ENCODE measurements at places on chromosomes 12 and 14.

DNA sequence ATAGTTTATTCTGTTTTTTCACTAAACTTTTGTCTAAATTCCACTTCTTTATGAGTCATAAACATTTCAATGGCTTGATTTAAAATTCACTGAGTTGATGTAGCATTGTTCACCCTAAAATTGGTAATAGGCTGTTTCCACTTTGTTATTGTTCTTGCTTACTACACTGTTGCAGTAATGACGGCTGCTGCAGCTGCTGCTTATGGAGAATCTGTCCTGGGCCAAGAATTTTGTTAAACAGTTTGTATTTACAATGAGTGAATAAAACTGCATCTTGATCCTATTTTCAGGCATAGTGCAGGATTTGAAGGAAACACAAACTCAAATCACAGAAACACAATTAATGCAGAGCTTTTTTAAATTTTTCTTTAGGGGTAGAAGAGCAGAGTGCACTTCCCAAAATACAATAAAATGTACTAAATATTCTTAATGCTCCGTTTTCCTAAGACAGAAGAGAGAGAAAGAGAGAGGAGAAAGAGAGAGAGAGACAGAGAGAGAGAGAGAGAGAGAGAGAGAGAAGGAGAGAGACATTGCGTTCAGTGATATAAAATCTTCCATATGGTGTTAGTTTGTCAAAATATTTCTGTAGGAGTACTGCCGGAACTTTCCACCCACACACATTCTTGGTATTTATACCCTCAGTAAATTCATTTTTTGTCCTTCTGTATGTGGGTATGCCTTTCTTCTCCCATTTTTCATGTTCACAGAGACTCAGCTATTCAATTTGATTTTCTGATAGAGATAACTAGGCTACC lies 266.4 kb downstream of the LRFN5 start:
- no peak for DNase-seq
- H3K36me3 ChIP-seq: no peaks in the 10 kb centered on the region
- H3K27ac ChIP-seq: no peak overlapping the region
- H3K27me3 ChIP-seq: no peaks in the 10 kb centered on the region

DNA sequence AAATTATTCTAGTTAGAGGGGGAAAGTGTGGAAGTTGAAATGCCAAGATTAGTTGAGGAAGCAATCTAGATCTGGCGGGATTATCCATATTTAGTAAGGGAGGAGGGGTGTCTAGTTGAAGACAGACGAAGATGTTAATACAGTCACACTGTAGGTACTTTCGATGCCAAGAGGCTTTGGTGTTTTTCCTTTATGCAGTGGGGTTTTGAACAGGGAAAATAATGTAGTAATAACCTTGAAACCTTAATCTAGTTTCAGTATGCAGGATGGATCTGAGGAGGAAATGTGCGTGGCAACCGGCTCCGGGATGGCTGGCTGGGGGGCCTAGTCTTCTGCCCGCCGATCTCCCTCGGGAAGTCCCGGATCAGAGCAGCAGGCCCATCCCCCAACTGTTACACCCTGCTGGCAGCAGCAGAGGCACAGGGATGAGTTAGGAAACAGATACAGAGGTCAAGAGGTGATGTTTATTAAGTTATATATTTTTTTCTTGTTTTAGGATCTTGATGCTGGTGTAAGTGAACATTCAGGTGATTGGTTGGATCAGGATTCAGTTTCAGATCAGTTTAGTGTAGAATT lies 27.4 kb downstream of the MDM2 start:
- H3K36me3 ChIP-seq: peaks cover 28% of the 10 kb centered on the region
- H3K4me3 ChIP-seq: no peak overlapping the region
- peak; percentile 73 for DNase-seq
- no peaks in the 10 kb centered on the region for H3K4me1 ChIP-seq

GRCh38 chr12:70248876-70249275 lies 5.6 kb downstream of the CNOT2 start:
- no peak overlapping the region for H3K27ac ChIP-seq
- no peak for DNase-seq
- peaks cover 18% of the 10 kb centered on the region for H3K4me1 ChIP-seq
- no peaks in the 10 kb centered on the region for H3K27me3 ChIP-seq

- no peaks in the 10 kb centered on the region for H3K27me3 ChIP-seq
- H3K27ac ChIP-seq: no peak overlapping the region
- no peaks in the 10 kb centered on the region for H3K4me1 ChIP-seq
- H3K4me3 ChIP-seq: no peak overlapping the region
These were observed 24.8 kb downstream of the BICDL1 start for GRCh38 chr12:120013659-120014380.

DNA sequence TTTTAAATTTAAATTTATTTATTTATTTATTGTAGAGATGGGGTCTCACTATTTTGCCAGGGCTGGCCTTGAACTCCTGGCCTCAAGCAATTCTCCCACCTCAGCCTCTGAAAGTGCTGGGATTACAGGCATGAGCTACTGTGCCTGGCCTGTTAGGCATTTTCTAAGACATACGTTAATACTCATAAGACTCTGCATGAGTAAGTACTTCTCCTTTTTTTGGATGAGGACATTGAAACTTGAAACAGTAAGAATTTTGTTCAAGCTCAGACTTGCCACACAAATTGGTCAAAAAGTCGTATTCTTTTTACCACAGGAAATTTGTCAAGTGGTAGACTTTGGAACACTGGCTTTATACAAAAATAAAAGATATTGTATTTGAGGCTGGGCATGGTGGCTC lies 187.4 kb upstream of the RASSF8 start:
- H3K36me3 ChIP-seq: no peaks in the 10 kb centered on the region
- H3K27ac ChIP-seq: no peak overlapping the region
- H3K27me3 ChIP-seq: no peaks in the 10 kb centered on the region
- no peak for DNase-seq

DNA sequence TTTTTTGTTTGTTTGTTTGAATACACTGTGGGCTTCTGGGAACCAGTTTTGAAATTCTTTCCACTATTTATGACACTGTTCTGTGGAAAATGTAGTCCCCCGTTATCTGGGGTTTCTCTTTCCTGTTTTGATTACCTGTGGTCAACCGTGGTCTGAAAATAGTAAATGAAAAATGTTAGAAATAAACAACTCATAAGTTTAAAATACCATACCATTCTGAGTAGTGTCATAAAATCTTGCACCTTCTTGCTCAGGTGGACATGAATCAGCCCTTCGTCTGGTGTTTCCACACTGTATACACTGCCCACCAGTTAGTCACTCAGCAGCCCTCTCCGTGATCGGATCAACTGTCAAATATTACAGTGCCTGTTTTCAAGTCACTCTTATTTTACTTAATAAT lies 5.1 kb upstream of the PAPOLA start:
- no peak for DNase-seq
- H3K27ac ChIP-seq: no peak overlapping the region
- no peaks in the 10 kb centered on the region for H3K36me3 ChIP-seq
- H3K27me3 ChIP-seq: no peaks in the 10 kb centered on the region
- no peak overlapping the region for H3K4me3 ChIP-seq
- H3K4me1 ChIP-seq: no peaks in the 10 kb centered on the region

DNA sequence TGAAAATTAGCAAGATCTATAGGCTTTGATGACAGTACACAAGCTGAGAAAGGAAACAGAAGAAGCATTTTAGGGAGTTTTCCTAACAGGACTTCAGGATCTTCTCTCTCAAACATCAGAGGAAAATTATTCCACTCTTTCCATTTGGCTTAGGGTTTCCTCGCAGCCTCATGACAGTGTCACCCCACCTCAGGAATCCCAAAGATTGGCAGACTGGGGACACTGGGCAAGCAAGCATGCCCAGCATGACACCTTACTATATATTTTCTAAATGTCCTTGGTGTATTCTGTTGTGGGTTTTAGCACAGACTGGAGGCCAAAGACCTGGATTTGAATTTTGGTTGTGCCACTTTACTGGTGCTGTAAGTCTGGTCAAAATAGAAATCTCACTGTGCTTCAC lies 482.4 kb upstream of the SOX5 start:
- no peak for DNase-seq
- no peak overlapping the region for H3K4me3 ChIP-seq
- H3K36me3 ChIP-seq: no peaks in the 10 kb centered on the region
- H3K27ac ChIP-seq: no peak overlapping the region
- no peaks in the 10 kb centered on the region for H3K4me1 ChIP-seq

DNA sequence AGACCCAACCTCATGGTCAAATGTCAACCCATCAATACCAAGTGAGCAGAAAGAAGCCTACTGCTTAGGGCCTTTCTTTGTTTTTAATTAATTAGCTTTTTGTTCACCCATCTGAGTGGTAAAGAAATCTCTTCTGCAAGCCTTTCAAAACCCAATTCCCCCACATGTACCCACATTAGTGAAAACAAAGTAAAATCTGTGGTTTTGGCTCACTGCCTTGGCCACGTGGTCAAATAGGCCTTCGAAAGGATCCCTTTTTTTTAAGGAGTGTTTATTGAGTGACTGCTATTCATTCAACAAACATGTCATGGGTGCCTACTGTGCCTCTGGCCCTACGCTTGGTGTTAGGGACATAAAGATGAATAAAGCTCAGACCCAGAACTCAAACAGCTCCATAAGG lies 160.1 kb downstream of the NUAK1 start:
- H3K27me3 ChIP-seq: no peaks in the 10 kb centered on the region
- no peak for DNase-seq

GRCh38 chr12:37546901-37547475 lies 769.6 kb upstream of the ALG10B start:
- no peaks in the 10 kb centered on the region for H3K36me3 ChIP-seq
- no peaks in the 10 kb centered on the region for H3K27me3 ChIP-seq
- H3K27ac ChIP-seq: no peak overlapping the region
- no peak overlapping the region for H3K4me3 ChIP-seq
- DNase-seq: no peak
- H3K4me1 ChIP-seq: no peaks in the 10 kb centered on the region

- no peaks in the 10 kb centered on the region for H3K27me3 ChIP-seq
- H3K27ac ChIP-seq: no peak overlapping the region
- no peaks in the 10 kb centered on the region for H3K36me3 ChIP-seq
- no peak for DNase-seq
- no peak overlapping the region for H3K4me3 ChIP-seq
- H3K4me1 ChIP-seq: no peaks in the 10 kb centered on the region
These were observed 359.9 kb downstream of the NRXN3 start for GRCh38 chr14:78530078-78530477.

DNA sequence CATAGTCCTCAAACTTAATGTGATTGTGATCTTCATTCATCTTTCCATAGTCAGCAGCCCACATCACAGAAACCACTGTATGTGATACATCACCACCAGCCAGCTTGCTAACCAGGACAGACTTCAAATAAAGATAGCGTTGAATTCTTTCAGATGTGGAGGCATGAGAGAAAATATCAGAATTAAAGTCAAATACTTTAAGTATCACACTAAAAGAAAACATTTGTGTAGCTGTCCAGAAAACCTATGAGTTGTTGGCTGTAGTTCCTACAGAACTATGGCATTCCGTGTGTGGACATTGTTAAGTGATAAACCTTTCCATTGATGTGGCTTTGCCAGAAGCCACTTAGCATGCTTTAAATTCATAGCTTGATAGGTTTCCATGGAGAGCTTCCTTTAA lies 105.1 kb downstream of the LLPH start:
- no peak overlapping the region for H3K4me3 ChIP-seq
- H3K36me3 ChIP-seq: no peaks in the 10 kb centered on the region
- no peaks in the 10 kb centered on the region for H3K27me3 ChIP-seq
- DNase-seq: no peak
- no peaks in the 10 kb centered on the region for H3K4me1 ChIP-seq
- no peak overlapping the region for H3K27ac ChIP-seq

- no peaks in the 10 kb centered on the region for H3K4me1 ChIP-seq
- no peak overlapping the region for H3K27ac ChIP-seq
- DNase-seq: no peak
- H3K4me3 ChIP-seq: no peak overlapping the region
- no peaks in the 10 kb centered on the region for H3K27me3 ChIP-seq
These were observed 510.4 kb downstream of the SLC16A7 start for GRCh38 chr12:60106214-60106613.

DNA sequence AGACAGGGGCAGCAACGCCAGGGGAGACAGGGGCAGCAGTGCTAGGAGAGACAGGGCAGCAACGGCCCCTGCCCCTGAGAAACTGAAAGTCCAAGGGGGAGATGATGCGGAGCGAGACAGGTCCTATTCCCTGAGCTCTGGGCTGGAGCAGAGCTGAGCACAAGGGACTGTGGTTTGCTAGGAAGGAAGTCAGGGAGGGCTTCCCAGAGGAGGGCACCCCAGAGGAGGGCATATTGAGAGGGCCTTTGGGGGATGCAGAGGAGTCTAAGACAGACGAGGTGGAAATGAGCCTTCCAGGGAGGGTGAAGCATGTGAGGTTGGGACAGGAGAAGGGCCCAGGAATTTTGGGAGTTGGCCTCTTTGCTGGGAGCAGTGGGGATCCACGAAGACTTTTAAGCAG lies 52.1 kb upstream of the BEGAIN start:
- H3K27ac ChIP-seq: no peak overlapping the region
- H3K27me3 ChIP-seq: no peaks in the 10 kb centered on the region
- H3K4me1 ChIP-seq: no peaks in the 10 kb centered on the region
- H3K36me3 ChIP-seq: no peaks in the 10 kb centered on the region
- no peak for DNase-seq

DNA sequence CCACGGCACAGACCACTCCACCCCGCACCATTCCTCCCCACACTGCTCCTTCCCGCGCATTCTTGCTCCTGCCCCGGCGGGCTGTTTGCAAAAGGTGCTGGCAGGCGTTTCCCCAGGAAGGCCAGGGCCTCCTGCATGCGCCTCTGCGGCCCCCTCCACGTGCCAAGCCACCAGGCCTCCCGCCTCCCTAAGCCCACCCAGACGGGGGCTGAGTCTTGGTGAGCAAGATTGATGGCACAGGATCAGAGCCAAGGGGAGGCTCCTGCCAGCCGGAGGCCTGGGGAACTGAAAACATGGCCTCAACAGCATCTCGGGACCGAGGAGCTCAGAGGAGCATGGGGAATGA lies 328.3 kb upstream of the DIO3 start:
- no peaks in the 10 kb centered on the region for H3K27me3 ChIP-seq
- H3K4me3 ChIP-seq: no peak overlapping the region
- no peak for DNase-seq
- no peaks in the 10 kb centered on the region for H3K4me1 ChIP-seq
- no peaks in the 10 kb centered on the region for H3K36me3 ChIP-seq
- H3K27ac ChIP-seq: no peak overlapping the region

GRCh38 chr12:26627335-26627734 lies 205.7 kb downstream of the ITPR2 start:
- no peak overlapping the region for H3K27ac ChIP-seq
- no peak for DNase-seq
- H3K27me3 ChIP-seq: no peaks in the 10 kb centered on the region
- peaks cover 3% of the 10 kb centered on the region for H3K36me3 ChIP-seq

Measured in right lobe of liver (tissue), 6 donors.